Ureter (tissue), 1 donor: ENCODE measurements at places on chromosomes 5 and 9. TPM values are rescaled to one million over a fixed set of nuclear protein-coding genes. Genes with fewer than 3 reads are reported as not detected.

Gene CNTNAP3B
- 24.1 TPM for total RNA-seq

Gene GABRA1
- total RNA-seq: not detected

Gene N4BP3
- 3.3 TPM for total RNA-seq

Gene TMEFF1
- total RNA-seq: not detected

Gene C9orf78
- total RNA-seq: 38.7 TPM

Gene PHF24
- total RNA-seq: 1.7 TPM

Gene OSMR
- total RNA-seq: 57.1 TPM

Gene DBH
- total RNA-seq: not detected

Gene ZBTB26
- 10.7 TPM for total RNA-seq

Gene CKMT2
- total RNA-seq: 6.6 TPM

Gene CANX
- 584 TPM for total RNA-seq

DNA sequence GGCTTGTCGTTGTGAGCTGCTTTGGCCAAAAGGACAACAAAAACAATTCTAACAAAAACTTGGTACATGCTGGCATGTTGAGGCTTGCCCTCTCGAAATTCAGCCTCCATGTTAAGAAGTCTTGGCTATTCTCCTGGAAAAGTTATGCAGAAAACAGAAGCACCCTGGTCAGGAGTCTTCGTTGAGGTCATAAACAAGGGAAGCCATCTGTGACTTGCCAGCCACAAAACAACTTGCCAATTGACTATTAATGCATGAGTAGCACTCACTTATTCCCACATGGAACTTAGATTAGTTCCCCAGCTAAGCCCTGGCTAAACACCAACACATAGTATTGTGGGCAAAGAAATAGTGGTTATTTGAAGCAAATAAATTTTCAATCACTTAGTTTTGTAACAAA is 521.0 kb upstream of the CHD1 start:
- DNase-seq: no peak

GRCh38 chr5:71757590-71758543 is 38.8 kb downstream of the CARTPT start:
- DNase-seq: peak; percentile 72

GRCh38 chr5:170427672-170428236 is 38.6 kb upstream of the KCNMB1 start:
- DNase-seq: no peak

DNA sequence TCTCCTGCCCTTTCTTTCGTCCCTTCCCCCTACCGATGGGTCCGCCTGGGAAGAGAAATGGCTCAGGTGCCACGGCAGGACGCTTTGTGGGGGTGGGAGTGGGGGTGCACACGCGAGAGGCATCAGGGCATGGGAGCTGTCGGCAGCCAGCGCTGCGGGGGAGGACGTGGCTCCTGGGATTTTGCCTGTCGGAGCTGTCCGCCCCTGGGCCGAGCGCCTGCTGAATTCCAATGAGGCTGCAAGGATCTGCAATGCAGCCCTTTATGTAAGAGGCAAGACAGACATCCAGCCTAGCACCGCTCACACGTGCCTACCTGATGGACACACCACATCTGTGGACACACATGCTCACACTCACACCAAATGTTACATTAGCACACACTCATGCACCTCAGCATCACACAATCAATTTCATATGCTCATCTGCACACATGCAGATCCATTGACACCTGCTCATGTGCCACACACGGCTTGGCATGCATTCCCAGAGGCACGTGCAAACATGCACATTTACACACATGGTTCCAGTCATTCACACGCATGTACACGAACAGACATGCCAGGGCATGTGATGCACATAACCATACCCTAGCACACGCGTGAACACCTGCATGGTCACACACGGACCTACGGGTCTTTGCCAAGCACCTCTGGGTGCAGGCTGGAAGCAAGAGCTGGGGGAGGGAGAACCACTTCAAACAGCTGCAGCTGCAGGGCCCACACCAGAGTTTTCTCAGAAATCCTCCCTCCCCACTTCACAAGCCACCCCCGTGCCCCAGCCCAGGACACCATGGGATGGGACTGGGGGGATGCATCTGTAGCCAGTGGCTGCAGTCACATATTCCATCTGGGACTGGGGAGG is 1.4 kb downstream of the GRIN1 start:
- DNase-seq: no peak

- DNase-seq: no peak
These were observed 120.7 kb upstream of the MVB12B start for GRCh38 chr9:126205845-126206498.

- no peak for DNase-seq
These were observed 22.3 kb downstream of the TRAF1 start for GRCh38 chr9:120904061-120904977.

DNA sequence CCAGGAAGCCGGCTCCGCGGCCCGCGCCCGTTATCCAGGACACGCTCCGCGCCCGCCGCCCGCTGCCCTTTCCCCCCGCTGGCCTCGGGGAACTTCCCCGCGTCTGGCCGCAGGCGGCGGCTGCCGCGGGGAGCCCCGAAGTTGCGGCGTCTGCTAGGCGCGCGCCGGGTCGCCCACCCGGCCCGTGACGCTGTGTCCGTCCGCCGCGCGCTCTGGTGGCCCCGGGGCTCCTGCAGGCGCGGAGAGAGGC is 621 bp upstream of the GCNT4 start:
- no peak for DNase-seq

- DNase-seq: no peak
These were observed 7.1 kb upstream of the AFAP1L1 start for GRCh38 chr5:149264439-149265067.

DNA sequence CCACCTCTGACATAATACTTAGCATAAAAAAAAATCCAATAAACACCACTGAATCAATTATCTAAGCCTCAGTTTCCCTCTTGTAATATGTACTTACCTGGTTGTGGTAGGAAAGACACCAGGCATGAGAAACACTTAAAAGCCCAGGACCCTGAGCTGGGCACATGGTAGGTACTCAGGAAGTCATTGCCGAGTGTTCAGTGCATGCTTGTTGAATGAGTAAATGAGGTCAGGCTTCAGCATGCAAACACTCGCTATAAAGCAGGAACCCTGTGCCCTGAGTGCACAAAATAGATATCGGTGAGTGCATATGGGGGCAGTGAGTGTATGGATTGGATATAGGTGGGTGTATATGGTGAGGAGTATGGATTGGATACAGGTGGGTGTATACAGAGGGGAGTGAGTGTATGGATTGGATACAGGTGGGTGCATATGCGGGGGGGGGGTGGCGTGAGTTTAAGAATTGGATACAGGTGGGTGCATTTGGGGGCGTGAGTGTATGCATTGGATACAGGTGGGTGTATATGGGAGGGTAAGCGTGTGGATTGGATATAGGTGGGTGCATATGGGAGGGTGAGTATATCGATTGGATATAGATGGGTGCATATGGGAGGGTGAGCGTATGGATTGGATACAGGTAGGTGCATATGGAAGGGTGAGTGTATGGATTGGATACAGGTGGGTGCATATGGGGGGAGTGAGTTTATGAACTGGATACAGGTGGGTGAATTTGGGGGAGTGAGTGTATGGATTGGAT is 194.3 kb upstream of the MSX2 start:
- DNase-seq: no peak

DNA sequence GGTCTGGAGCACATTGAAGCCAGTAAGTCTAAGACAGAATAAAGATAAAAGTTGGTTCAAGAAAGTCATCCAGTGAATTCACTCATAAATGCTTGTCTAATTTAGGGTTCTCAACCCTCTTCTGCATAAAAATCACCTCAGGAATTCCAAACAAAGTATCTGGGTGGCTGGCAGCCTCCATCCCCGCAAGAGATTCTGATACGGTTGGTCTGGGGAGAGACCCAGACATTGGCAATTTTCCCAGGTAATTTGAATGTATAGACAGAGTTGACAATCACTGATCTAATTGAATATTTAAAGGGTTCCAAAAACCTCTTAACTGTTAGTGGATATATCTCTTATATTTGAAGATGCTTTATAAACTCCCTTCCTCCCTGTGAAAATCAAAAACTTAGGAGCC is 14.9 kb downstream of the ADAMTSL1 start:
- DNase-seq: no peak

DNA sequence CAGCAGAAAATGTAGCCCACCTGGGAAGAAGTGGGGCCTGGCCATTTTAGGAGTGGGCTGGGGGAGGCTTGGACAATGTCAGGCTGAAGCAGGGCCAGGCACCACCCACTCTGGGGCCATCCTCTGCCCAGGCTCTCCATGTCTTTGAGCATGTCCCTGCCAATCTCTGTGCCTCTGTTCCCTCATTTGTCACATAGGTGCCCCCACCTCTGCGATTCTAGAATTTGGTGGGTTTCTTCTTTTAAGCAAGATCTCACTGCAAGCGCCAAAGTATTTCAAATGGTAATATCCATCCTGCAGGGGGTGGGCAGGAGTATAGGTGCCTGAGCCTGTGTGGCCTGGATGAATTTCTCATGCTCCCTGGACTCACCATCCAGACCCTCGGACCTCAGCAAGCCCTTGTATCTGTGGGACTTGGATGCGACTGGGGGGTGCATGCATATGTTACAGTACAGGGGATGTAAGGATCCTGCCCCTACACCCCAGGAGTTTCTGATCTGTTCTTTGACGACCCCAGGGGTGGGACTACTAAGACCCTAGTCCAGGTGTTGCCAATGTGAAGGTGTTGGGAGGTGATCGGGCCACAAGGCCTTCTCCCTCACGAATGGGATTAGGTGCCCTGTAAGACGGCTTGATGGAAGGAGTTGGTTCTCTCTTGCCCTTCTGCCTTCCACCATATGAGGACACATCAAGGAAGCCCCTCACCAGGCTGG is 4.3 kb downstream of the CD74 start:
- no peak for DNase-seq

DNA sequence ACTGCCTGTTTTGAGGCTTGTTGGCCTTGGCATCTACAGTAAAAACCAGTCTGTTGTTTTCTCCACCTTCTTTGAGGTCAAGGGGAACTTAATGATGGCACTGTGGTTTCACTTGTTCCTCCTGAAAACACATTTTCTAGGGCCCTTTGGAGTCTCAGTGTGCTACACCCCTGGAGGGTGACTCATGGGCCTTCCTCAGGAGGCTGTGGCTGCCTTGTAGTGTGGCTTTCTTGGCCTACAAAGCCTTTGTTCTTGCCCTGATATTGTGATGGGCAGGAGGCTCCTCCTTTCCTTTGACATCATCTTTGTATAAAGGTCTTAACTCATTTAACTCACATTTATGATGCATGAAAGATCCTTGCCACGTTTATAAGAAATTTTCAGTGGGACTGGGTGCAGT is 56.3 kb upstream of the GPBP1 start:
- DNase-seq: no peak

DNA sequence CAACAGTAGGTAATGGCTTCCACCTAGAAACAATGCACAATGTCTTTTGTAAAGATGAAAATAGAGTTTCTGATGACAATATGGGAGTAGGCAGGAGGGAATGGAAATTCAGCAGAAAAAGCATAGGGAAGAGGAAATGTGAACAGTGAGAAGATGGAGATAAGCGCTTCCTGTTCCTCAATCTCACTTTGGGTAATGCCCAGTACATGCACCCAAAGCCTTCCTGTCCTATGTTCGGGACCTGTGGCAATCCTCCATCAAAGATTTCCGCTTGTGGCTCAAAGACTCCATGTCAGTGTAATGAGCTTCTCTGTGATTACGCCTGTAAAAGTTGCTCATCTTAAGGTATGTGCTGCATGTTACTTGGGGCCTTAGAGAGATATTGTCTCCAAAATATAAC is 2.7 kb downstream of the UGT3A1 start:
- no peak for DNase-seq

DNA sequence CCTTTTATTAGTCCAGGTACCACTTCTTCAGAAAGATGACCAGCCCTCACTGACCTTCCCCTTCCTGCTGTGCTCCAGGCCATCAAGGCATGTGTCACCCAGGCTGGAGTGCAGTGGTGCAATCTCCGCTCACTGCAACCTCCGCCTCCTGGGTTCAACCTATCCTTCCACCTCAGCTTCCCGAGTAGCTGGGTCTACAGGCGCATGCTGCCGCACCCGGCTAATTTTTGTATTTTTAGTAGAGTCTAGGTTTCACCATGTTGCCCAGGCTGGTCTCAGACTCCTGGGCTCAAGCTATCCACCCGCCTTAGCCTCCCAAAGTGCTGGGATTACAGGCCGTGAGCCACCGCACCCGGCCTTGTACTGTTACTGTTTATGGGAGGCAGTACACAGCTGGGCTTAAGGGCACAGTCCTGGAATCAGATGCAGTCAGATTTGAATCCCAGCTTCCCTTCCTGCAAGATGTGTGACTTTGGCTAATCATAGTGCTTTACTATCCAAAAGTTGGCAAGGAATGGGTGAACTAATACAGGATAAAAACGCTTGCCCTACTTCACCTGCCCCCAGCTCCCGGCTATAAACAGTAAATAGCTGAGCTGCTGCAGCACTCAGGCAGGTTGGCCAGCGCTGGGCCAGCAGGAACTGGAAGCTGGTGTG is 483 bp upstream of the EIF4EBP3 start:
- no peak for DNase-seq

GRCh38 chr5:137470111-137470920 is 28.8 kb downstream of the SPOCK1 start:
- DNase-seq: no peak
